Mesothelial cell of epicardium (in vitro differentiated cells): ENCODE measurements at places on chromosomes 1 and 21.

DNA sequence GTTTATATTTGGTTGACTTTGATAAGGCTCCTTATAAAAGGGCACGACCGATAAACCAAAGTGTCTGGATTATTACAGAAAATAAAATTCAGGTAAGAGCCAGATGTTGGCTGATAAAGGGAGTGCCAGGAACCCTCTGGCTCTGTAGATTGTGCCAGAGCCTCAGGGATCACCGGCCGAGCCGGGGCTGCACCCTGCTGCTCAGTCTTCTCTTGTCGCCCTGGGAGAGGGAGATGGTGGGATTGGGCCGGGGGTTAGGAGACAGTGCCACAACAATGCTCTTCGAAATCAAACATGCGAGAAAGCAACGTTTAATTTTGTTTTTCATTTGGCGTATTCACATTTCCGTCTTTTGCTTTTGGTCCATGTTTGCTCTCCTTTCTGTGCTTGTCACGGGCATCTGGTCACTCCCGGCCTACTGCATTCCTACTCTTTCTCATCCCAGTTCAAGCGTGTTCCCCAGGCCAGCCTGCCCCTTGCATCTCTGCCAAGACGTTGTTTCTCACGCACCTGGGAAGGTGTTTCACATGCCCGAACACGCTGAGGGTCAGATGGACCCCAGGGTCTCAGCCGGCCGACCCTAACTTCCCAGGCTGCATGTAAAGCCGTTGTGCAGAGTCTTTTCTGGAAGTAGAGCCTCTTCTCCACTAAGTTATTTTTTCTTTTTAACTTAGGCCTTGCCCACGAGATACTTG lies 18.8 kb upstream of the C2CD2 start:
- no peaks in the 10 kb centered on the region for H3K36me3 ChIP-seq
- no peak overlapping the region for H3K27ac ChIP-seq
- no peaks in the 10 kb centered on the region for H3K27me3 ChIP-seq
- H3K4me1 ChIP-seq: peaks cover 26% of the 10 kb centered on the region

GRCh38 chr21:36709030-36709867 lies 10.3 kb downstream of the SIM2 start:
- peak overlapping the region; percentile 13 for H3K4me3 ChIP-seq
- peaks cover 23% of the 10 kb centered on the region for H3K4me1 ChIP-seq
- peaks cover 98% of the 10 kb centered on the region for H3K27me3 ChIP-seq
- no peaks in the 10 kb centered on the region for H3K36me3 ChIP-seq
- no peak overlapping the region for H3K27ac ChIP-seq
- DNase-seq: no peak

GRCh38 chr1:43035821-43036741 lies 77.4 kb upstream of the SLC2A1 start:
- peaks cover 37% of the 10 kb centered on the region for H3K4me1 ChIP-seq
- H3K27ac ChIP-seq: peak overlapping the region; percentile 18
- no peak for DNase-seq
- no peak overlapping the region for H3K4me3 ChIP-seq
- no peaks in the 10 kb centered on the region for H3K36me3 ChIP-seq
- no peaks in the 10 kb centered on the region for H3K27me3 ChIP-seq

DNA sequence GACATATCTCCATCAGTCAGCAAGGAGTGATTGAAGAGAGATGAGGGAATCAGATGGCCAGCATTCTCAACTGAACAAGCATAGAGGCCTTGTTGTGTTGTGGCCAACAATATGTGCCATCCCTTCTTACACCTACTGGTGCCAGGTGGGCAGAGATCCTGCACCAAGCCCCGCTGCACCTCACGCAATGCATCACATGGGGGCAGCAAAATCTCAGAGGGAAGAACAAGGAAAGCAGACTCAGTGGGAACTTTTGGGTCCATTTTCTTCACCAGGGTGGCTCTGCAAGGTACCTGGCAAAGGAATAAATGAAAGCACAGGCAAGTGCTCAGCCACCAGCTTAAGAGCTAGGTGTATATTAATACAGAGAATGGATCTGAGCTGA lies 33.2 kb downstream of the HSD3B2 start:
- H3K27ac ChIP-seq: no peak overlapping the region
- H3K4me3 ChIP-seq: no peak overlapping the region
- DNase-seq: no peak
- H3K4me1 ChIP-seq: no peaks in the 10 kb centered on the region
- H3K27me3 ChIP-seq: peaks cover 2% of the 10 kb centered on the region
- no peaks in the 10 kb centered on the region for H3K36me3 ChIP-seq

DNA sequence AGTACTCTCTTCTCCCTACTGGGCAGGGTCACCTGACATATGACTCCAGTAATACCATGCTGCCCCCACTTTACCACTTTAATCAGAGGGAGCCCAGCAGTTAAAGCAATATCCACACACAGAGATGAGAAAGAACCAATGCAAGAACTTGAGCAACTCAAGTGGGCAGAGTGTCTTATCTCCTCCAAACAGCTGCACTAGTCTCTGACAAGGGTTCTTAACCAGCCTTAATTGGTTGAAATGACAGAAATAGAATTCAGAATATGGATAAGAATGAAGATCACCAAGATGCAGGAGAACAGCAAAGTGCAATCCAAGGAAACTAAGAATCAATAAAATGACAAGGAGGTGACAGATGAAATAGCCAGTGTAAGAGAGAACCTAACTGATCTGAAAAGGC lies 91.0 kb downstream of the KCNT2 start:
- no peak for DNase-seq
- H3K36me3 ChIP-seq: peaks cover 20% of the 10 kb centered on the region
- H3K4me1 ChIP-seq: peaks cover 9% of the 10 kb centered on the region
- no peaks in the 10 kb centered on the region for H3K27me3 ChIP-seq

DNA sequence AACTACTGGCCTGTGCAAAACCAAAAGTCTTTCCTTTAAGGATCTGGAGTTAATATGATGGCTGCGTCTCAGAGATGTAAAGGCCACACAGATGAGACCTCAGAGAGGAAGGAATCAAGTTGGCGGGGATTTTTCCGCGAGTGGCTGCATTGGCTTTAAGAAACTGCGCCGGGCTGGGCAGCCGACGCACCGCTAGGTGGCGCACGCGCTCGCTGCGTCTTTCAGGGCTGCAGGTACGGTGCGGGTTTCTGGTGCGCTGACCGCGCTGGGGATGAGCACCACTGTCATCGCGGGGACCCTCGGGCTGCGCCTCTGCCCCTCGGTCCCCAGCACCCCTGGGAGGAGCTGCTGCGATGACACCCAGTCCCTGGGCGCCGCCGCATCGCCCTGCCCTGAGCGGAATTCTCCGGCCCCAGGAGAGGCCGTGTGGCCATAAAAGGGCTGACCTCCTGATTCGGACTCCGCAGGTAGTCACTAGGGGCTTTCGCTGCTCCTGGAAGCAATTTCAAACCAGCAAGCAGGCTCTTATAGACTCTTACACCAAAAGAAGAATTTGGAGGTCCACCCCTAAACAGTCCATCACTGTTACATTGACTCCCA lies 241.0 kb downstream of the KCNJ6 start:
- peaks cover 86% of the 10 kb centered on the region for H3K27me3 ChIP-seq
- peak; percentile 84 for DNase-seq
- no peak overlapping the region for H3K27ac ChIP-seq
- H3K36me3 ChIP-seq: no peaks in the 10 kb centered on the region
- H3K4me1 ChIP-seq: no peaks in the 10 kb centered on the region
- no peak overlapping the region for H3K4me3 ChIP-seq

- no peak overlapping the region for H3K27ac ChIP-seq
- H3K36me3 ChIP-seq: peaks cover 8% of the 10 kb centered on the region
- H3K4me3 ChIP-seq: no peak overlapping the region
Measured at GRCh38 chr21:16891821-16892220, 621.0 kb upstream of the CXADR start.

- no peak overlapping the region for H3K4me3 ChIP-seq
- H3K4me1 ChIP-seq: peaks cover 36% of the 10 kb centered on the region
- DNase-seq: no peak
- H3K27ac ChIP-seq: no peak overlapping the region
- no peaks in the 10 kb centered on the region for H3K36me3 ChIP-seq
- no peaks in the 10 kb centered on the region for H3K27me3 ChIP-seq
Measured at GRCh38 chr1:56447823-56448222, 131.5 kb downstream of the PLPP3 start.

GRCh38 chr1:93658188-93658587 lies 23.4 kb downstream of the BCAR3 start:
- H3K36me3 ChIP-seq: peaks cover 5% of the 10 kb centered on the region
- DNase-seq: no peak
- peaks cover 33% of the 10 kb centered on the region for H3K4me1 ChIP-seq
- H3K4me3 ChIP-seq: no peak overlapping the region

DNA sequence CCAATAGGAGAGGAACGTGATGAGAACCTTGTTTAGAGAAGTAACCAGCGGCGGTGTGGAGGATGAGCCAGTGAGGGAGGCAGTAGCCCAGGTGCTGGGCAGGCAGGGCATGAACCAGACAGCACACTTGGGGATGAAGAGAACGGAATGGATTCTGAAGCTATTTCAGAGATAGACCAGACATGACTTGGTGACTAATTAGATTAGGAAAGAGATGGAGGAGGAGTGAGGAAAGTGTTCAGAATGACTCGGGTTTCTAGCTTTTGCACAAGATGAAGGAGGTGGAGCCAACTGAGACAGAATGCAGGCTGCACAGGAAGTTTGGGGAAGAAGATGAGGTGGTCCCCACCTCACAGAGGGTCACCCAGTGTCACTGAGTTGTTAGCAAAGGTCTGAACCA lies 5.1 kb downstream of the PEF1 start:
- H3K4me3 ChIP-seq: no peak overlapping the region
- H3K4me1 ChIP-seq: peaks cover 21% of the 10 kb centered on the region
- no peaks in the 10 kb centered on the region for H3K36me3 ChIP-seq

GRCh38 chr1:209710093-209710492 lies 5.4 kb downstream of the HSD11B1 start:
- H3K36me3 ChIP-seq: no peaks in the 10 kb centered on the region
- DNase-seq: no peak
- peaks cover 29% of the 10 kb centered on the region for H3K4me1 ChIP-seq
- no peak overlapping the region for H3K4me3 ChIP-seq
- H3K27ac ChIP-seq: no peak overlapping the region
- H3K27me3 ChIP-seq: peaks cover 12% of the 10 kb centered on the region

DNA sequence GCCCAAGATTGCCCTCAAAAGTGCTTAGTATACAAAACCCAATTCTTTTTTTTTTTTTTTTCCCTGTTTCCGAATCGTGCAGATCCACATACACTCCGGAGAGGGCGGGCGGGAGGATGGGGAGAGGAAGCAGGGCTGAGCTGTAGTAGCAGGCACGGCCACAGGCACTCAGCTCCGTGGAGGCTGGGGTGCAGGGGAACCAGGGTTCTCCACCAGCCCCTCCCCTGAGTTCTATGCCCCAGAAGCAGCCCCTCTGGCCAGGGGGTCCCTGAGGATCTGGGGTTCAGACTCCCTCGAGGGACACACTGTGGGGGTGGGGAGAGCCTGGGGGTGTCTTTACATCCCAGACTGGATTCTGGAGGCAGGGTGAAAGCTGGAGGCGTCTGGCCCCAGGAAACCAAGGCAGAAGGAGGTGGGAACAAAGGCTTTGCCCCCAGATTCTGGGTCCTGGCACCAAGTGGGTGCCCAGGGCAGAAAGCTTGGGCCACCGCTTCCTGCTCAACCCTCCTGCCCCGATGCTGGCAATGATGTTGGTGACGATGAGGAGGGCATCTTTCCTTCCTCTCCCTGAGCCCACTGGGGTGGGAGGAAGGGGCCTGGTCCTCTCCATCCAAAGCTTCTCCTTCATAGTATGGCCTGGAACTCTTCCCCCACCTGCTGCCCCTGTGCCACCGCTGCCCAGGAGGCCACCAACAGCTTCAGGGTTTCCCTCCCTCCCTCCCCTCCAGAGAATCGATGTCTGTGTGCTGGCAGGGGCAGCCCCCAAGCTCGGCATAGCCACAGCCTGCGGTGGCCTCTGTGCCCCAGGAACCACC lies 106.4 kb upstream of the TARDBP start:
- H3K4me1 ChIP-seq: peaks cover 9% of the 10 kb centered on the region
- H3K36me3 ChIP-seq: no peaks in the 10 kb centered on the region
- H3K27ac ChIP-seq: no peak overlapping the region
- no peak overlapping the region for H3K4me3 ChIP-seq
- no peak for DNase-seq

- no peak for DNase-seq
- no peaks in the 10 kb centered on the region for H3K36me3 ChIP-seq
- peaks cover 2% of the 10 kb centered on the region for H3K27me3 ChIP-seq
- no peak overlapping the region for H3K4me3 ChIP-seq
Measured at GRCh38 chr1:246794048-246794827, 70.0 kb downstream of the SCCPDH start.

DNA sequence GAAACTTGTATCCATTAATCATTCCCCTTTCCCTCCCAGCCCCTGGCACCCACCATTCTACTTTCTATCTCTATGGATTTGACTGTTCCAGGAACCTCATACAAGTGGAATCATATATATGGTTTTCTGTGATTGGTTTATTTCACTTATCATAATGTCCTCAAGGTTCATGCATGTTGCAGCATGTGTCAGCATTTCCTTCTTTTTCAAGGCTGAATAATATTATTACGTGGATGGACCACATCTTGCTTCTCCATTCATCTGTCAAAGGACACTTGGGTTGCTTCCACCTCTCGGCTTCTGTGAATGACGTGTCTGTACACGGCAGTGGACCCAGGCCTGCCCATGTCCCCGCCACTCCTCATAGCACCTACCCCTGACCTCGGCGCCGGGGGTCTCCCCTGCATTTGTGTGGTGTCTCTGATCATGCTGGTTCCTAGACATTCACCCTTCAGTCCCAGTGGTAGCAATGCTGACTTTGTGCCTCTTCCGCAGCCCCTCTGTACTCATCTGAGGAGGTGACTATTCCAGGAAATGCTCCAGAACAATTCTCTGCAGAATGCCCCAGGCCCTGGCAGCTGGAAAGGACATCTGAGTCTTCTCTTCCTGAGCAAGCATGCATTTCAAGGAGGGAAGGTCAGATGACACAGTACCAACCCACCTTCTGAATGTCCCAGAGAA lies 136.9 kb downstream of the PSMG1 start:
- H3K27ac ChIP-seq: no peak overlapping the region
- no peaks in the 10 kb centered on the region for H3K36me3 ChIP-seq
- peaks cover 10% of the 10 kb centered on the region for H3K4me1 ChIP-seq
- no peaks in the 10 kb centered on the region for H3K27me3 ChIP-seq
- no peak overlapping the region for H3K4me3 ChIP-seq
- DNase-seq: no peak

- no peaks in the 10 kb centered on the region for H3K4me1 ChIP-seq
- no peaks in the 10 kb centered on the region for H3K27me3 ChIP-seq
- no peak overlapping the region for H3K4me3 ChIP-seq
- H3K36me3 ChIP-seq: no peaks in the 10 kb centered on the region
- DNase-seq: no peak
- no peak overlapping the region for H3K27ac ChIP-seq
Measured at GRCh38 chr1:72412286-72412685, 129.9 kb upstream of the NEGR1 start.

GRCh38 chr1:41153750-41154274 lies 88.3 kb downstream of the SCMH1 start:
- no peak overlapping the region for H3K27ac ChIP-seq
- H3K27me3 ChIP-seq: no peaks in the 10 kb centered on the region
- peaks cover 13% of the 10 kb centered on the region for H3K36me3 ChIP-seq
- no peak for DNase-seq
- peaks cover 26% of the 10 kb centered on the region for H3K4me1 ChIP-seq
- H3K4me3 ChIP-seq: no peak overlapping the region

- no peak overlapping the region for H3K4me3 ChIP-seq
- peaks cover 8% of the 10 kb centered on the region for H3K36me3 ChIP-seq
- H3K4me1 ChIP-seq: no peaks in the 10 kb centered on the region
- no peak for DNase-seq
- no peak overlapping the region for H3K27ac ChIP-seq
- no peaks in the 10 kb centered on the region for H3K27me3 ChIP-seq
Measured at GRCh38 chr21:44315691-44316203, 15.9 kb downstream of the PFKL start.

- H3K36me3 ChIP-seq: peaks cover 59% of the 10 kb centered on the region
- H3K27ac ChIP-seq: no peak overlapping the region
- peaks cover 2% of the 10 kb centered on the region for H3K4me1 ChIP-seq
- DNase-seq: no peak
Measured at GRCh38 chr1:212975111-212975918, 25.0 kb downstream of the VASH2 start.
